ENCODE measurements at places on chromosomes 3 and 15.

DNA sequence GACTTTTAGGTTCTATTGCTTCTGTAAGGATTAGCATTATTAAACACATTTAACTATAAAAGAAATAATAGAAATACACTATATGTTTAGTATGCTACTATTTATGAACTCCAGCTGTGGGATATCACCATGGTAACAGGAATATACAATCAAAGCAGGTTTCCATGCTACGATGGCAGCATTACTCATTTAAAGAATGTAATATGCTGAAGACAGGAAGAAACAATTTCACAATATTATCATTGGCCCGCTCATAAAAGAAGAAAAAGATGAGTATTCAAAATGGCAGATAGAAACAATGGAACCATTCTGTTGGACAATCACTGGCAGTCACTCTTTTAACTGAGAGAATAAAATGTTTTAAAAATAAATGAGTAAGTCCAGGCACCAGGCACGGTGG lies 153.4 kb downstream of the CBLB start:
- no peak for DNase-seq

DNA sequence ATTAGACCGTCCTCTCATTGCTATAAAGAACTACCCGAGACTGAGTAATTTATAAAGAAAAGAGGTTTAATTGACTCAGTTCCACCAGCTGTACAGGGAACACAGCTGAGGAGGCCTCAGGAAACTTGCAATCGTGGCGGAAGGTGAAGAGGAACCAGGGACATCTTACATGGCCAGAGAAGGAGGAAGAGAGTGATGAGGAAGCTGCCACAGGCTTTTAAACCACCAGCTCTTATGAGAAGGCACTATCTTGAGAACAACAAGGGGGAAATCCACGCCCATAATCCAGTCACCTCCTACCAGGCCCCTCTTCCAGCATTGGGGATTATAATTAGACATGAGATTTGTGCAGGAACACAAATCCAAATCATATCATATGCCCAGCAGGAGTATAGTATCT lies 138.5 kb downstream of the ALCAM start:
- no peak for DNase-seq

- no peak for DNase-seq
Measured at GRCh38 chr3:180683816-180684215, 4.5 kb upstream of the CCDC39 start.

DNA sequence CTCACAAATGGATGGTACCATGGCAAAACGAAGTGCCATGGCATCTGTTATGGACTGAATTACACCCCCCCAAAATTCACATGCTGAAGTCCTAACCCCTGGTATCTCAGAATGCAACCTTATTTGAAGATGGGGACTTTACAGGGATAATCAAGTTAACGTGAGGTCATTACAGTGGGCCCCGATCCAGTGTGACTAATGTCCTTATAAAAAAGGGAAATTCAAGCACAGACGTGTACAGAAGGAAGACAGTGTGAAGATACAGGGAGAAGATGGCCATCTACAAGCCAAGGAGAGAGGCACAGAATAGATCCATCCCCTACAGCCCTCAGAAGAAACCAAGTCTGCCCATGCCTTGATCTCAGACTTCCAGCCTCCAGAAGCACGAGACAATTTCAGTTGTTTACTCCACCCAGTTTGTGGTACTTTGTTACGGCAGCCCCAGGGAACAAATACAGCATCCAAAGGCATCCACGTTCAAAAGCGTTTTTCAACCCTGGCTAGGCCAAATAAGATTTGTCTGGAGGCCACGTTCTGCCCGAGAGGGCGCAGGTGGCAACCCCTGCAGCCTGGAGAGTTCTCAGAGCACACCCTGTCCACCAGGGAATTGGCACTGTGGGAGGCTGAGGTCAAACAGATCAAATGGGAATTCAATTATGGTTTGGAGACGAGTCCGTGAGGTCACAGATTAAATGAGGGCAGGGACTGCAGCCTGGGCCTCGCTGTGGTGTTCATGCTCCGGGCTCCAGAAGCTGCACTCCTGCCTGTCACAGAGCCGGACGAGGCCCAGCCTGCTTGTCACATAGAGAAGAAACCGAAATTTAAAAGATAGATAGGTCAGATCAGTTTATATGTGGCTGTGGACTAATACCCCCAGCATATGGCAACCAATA lies 494.8 kb downstream of the SHQ1 start:
- DNase-seq = no peak

DNA sequence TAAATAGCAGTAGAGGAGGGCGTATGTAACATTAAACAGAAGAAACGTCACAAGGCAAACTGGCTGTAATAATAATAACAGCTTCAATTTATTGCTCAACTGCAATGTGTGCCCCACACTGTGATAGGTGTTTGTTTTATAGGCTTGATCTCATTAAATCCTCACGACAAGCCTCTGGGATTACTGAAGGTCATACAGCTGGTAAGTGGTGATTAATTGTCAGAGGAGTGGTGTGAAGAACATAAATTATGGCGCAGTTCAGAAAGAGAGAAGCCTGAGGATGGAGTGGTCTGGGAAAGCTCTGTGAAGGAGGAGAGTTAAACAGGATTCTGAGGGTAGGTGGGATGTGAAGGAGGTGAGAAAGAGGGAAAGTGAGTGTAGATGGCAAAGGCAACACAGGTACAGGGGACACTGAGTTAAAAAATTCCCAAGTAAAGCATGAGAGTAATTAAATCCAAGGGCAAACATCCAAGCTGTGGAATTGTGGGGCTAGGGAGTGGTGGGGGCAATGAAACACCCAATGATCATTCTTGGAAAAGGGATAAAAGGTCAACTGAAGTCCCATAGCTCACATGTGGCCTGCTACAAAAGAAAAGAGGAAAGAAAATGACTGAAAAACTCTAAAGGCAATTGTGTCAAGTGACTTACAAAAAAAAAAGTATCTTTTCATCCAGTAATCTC lies 16.5 kb upstream of the GLCE start:
- no peak for DNase-seq
